ENCODE measurements at places on chromosomes 12 and 14.

DNA sequence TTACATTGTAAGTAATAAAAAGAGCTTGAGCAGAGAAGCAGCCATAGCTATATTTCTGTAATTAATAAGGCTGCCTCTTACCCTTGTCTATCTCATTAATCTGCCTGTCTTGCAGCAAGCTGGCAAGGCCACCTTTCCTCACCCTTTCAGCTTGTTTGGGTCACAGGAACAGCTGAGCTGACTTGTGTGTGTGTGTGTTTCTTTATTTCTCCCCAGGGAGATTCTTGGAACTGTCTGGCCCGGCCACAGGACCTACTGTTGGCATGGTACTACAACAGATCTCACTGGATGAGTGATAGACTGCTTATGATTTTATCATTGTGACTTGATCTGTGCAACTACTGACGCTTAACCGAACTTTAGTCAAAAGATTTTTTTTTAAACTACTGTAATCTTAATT is 213.7 kb downstream of the SLC2A13 start:
- no peak for DNase-seq

DNA sequence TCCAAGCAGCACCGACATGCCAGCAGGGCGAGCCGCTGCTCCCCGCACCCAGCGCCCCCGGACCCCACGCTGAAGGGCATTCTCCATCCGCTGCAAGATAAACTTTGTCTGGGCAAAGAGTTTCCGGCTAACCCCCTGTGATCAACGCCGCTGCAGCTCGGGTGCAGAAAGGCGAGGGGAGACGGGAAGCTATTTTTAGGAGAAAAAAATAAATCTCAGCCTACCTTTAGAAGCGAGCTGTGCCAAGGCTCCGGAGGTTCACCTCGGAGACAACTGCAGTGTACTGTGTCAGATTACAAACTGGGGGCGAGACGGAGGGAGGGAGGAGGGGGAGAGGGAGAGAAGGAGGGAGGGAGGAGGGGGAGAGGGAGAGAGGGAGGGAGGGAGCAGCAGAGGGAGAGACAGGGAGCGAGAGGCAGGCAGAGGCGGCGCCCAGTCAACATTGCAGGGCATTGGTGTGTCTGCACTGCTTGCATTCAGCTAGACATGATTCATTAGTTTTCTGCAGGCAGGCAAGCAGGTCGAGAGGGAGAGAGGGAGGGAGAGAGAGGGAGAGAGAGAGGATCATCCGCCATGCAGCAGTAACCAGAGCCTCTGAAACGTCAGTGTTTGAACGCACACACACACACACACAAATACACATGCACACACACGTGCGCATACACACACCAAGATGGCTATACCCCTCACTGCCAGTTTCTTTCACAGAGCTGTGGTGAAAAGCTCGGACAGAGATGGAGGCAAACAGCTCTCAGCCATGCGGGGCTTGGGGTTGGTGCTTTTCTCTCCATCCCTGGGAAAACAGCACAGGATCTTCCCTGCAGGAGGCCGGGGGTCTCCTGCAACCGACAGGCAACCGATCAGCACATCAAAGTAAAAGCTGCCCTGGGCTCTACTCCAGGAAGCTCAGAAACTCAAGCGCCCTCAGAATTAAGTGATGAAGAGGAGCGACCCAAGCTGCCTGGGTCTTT is at the start of gene RIMBP2:
RIMBP2 (minus strand) TSS at position 302 of the 971 bp plus-strand sequence. CDS start 237,286 bp downstream, outside the sequence.
- peak; percentile 97 for DNase-seq

DNA sequence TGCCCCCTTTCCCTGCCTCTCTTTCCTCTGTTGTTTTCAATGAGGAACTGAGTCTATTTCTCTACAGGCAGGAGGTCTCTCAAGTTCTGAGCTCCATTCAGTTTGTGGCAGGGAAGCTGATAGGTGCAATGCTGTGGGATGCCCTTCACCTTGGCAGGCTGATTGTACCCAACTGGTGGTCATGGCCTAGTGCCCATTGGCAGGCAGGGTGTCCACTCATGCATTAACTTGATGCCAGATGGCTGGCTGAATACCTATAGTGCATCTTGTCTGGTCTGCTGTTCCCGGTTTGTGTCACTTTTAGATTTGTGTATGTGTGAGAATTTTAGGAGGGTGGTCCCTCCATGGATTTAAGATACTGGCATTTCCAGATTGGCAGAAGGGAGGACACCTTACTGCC is 20.0 kb upstream of the ITGA5 start:
- no peak for DNase-seq

DNA sequence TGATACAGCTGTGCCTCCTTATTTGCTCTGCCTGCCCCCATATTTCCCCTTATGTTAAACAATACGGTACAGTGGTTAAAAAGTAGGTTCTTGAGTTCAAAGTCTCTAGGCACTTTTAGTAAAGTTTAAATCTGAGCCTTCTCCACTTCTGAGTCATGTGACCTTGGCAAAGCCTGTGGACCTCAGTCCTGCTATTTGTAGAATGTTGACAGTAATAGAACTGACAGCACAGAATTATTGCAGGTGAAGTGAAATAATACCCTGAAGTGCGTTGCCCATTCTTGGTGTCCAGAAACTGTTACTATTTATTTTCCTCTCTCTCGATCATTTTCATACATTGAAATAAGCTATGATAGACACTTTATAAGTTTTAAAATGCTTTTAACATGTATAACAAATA is 499.7 kb downstream of the EGLN3 start:
- DNase-seq = no peak

All from NCI-H510A treated with DMSO at 0.1 percent for 48 hours (cell line).